ENCODE measurements at places on chromosomes 6 and 20. TPM values are rescaled to one million over a fixed set of nuclear protein-coding genes. Genes with fewer than 3 reads are reported as not detected.

DYNLT2 gene
- 0.64 TPM for polyA plus RNA-seq

IL22RA2 gene
- polyA plus RNA-seq = not detected

XKR7 gene
- not detected for polyA plus RNA-seq

VGLL2 gene
- polyA plus RNA-seq = not detected

FRK gene
- 0.31 TPM for polyA plus RNA-seq

PTGIS gene
- 8.1 TPM for polyA plus RNA-seq

HLA-DOB gene
- not detected for polyA plus RNA-seq

HEY2 gene
- polyA plus RNA-seq = not detected

SNAP25 gene
- 5.3 TPM for polyA plus RNA-seq

IRF4 gene
- not detected for polyA plus RNA-seq

STX16 gene
- 51.9 TPM for polyA plus RNA-seq

GNAS-AS1 gene
- polyA plus RNA-seq = 0.65 TPM

FAM217A gene
- not detected for polyA plus RNA-seq

TREML2 gene
- polyA plus RNA-seq = not detected

ZHX3 gene
- polyA plus RNA-seq = 24.1 TPM

MCHR2 gene
- not detected for polyA plus RNA-seq

GTF2H4 gene
- 33.0 TPM for polyA plus RNA-seq

ADGRF5 gene
- not detected for polyA plus RNA-seq

VSTM2L gene
- 0.50 TPM for polyA plus RNA-seq

KIF13A gene
- 57.7 TPM for polyA plus RNA-seq

BFSP1 gene
- polyA plus RNA-seq = 2.3 TPM

NNAT gene
- 59.6 TPM for polyA plus RNA-seq

CASP8AP2 gene
- polyA plus RNA-seq = 10.8 TPM

RAD21L1 gene
- polyA plus RNA-seq = 0.04 TPM

PRL gene
- polyA plus RNA-seq = not detected

ANKEF1 gene
- polyA plus RNA-seq = 0.78 TPM

BPIFB2 gene
- polyA plus RNA-seq = not detected

EYS gene
- not detected for polyA plus RNA-seq

PCSK2 gene
- polyA plus RNA-seq = not detected

PDE7B gene
- 17.4 TPM for polyA plus RNA-seq

LCA5 gene
- polyA plus RNA-seq = 4.2 TPM

CCR6 gene
- polyA plus RNA-seq = not detected

SALL4 gene
- polyA plus RNA-seq = 0.57 TPM

RGS17 gene
- polyA plus RNA-seq = 8.9 TPM

OSER1 gene
- polyA plus RNA-seq = 52.2 TPM

ID4 gene
- 0.32 TPM for polyA plus RNA-seq

Data from AG04450 (cell line).